ENCODE measurements at places on chromosomes 1 and 21.
A peak's percentile ranks its signal among the peaks of the same experiment; 100 is the strongest.

DNA sequence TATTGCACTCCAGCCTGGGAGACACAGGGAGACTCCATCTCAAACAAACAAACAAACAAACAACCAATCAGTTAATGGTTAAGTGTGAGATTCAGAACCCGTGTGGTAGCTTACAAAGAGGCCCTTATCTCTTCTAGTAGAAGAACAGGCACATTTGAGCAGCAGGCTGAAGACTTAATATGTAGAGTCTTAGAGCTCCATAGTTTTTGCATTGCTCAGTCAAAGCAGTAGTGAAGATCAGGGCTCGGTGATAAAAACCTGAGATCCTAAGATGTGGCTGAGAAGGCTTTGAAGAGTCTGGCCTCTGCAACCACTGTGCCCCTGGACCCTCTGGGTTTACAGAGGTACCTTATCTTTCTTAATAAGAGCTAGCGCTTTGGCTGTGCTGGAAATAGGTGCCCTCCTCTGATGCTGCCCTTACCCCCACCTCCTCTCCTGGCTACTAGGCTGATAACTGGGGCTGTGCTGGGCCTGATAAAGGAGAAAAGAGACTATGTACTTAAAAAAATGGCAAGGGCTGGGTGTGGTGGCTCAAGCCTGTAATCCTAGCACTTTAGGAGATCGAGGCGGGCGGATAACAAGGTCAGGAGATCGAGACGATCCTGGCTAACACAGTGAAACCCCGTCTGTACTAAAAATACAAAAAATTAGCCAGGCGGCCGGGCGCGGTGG is 10.5 kb upstream of the UCK2 start:
- DNase-seq, result no peak

DNA sequence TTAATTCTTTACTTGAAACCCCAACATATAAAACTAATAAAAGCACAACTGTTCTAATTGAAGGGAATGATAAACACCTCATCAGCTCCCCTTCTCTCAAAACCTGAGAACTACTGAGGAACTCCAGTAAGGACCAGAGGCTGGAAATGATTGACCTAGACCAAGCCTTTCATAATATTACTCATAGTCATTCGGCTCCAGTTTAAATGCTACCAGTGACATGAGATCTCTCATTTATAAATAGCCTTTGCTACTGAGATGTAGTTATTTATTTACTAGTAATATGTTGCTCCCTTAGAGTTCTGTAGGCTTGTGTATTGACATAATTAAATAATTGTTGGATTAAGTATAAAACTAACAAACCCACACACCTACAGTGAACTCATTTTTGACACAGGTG is 209.8 kb upstream of the PRMT6 start:
- DNase-seq, result no peak

DNA sequence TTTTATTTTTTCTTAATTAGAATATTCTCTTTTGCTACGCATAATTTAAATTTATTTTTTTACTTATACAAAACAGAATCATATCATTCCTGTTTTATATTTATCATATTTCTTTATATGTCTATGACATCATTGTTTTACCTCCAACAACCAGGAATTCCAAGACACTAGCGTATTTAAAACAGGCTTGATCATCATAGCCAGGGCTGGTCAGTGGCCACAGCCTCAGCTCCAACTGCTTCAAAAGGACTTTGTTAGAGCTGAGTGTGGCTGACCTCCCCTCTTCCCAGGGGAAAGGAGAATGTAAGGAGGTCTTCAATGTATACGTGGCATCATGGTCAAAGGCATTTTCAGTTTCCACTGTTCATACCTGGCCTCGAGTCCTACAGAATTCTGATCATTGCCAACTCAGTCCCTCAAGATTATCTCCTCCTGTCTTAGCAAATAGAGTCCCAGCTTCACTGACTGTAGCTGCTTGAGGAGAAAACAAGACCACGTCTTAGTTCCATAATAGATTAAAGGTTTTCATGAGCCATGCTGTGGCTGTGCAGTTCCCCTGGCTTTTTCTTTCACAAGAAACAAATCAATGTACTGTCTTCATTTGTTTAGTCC is 444.0 kb downstream of the PTPRC start:
- DNase-seq, result no peak

DNA sequence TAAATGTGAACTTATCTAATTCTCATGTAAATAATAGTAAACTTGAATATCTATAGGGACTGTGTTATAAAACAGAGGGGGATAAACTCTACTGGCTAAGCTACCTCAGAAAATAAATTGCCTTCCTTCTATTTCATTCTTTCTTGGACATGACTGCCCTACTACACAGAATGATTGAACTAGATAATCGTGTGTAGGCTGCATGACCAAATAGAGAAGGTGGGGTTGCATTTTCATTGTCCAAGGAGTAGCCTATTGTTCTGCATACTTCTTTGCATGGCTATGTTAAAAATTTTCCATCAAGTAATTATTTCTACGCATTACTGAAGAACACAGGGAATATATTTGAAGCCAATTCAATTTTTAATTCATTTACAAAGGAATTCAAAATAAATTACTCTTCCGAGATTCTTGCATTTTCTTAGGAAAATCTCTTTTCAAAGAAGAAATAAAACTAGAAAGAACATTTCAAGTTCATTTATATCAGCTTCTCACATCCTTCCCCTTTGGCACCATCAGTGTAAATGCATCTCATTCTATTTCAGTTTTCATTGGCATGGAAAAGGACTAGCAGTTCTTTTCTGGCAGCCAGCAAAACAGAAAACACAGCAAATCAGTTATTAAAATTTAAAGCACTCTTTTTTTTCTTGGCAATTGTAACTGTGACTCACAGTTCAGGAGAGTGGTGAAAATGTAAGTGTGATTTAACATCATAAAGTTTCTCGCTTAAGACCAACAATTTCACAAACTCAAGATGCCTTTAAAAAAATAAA is 714.7 kb downstream of the NCAM2 start:
- DNase-seq, result no peak

DNA sequence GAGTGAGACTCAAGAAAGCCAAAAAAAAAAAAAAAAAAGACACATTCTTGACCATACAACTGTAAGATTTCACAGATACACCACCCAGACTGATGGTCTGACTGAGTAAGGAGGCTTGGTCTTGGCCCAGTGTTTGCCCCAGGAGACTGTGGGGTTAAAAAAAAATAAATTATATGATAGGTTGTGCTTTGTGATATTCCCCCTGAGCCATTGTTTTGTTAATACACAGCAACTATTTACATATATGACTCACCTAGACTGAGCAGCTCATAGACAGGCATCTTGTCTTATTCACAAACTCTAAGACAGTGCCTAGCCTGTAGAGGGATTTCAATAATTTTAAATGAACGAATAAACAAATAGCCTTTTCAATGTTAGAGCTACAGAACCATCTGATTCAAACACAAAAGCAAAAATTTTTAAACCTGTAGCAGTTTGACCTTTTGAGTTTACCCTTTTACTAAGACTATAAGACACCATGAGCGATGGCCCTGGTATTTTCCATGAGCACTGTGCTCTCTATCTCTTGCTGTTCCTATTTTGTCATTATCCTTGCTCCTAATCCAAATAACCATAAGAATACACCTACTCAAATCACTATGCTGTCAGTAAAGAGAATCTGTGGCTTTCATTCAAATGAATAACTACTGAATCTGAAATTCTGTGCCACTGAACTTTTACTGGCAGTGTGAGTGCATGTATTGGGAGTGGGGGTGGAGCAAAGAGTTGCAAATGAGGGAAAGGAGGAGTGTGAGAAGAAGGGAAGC is 199.4 kb upstream of the PTBP2 start:
- DNase-seq, result no peak

GRCh38 chr1:91529856-91530255 is 29.2 kb downstream of the CDC7 start:
- DNase-seq, result no peak

DNA sequence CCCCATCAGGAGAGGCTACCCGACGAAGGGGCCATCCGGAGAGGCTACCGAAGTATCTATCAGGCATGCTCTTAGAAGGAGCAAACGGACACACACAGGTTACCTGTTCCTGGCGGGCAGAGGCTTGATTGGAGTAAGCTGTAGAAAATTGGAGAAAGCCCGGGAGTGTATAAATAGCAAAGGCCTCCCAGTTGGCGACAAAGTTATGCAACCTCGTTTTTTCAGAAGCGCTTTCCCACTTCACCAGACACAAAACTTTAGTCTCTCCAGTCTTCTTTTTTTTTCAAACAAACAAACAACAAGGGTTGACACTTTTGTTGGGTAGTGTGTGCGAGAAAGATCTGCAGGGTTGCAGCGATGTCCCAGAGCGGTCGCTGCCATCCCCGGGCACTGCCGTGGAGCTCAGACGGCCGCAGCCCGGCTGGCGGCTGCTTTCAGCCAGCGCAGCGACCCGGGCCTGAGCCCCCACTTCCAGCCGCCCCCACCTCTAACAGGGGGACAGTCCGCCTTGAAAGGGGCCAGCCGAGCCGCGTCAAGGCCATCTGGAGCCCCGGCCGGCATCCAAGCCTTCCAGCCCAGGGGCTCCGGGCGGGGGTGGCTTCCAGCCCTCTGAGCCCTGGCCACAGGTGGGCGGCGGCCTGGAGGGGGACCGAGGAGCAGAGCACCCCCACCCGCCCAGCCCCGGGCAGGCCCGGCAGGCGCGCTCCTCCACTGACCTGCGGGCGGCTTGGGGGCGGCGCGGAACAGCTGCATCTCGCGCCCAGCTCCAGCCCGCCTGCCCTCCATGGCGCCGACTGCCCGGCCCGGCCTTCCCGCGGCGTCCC is 616 bp downstream of the MCOLN3 start:
- peak; percentile 68 for DNase-seq

- DNase-seq, result peak; percentile 49
These were observed 47.3 kb downstream of the DISP3 start for GRCh38 chr1:11526071-11526895.
